ENCODE measurements at places on chromosomes 1 and 21. TPM values are rescaled to one million over a fixed set of nuclear protein-coding genes. Genes with fewer than 3 reads are reported as not detected.
A peak's percentile ranks its signal among the peaks of the same experiment; 100 is the strongest.

- DNase-seq, result peak; percentile 83
- no peak overlapping the region for H3K27ac ChIP-seq
- H3K4me1 ChIP-seq, result peaks cover 21% of the 10 kb centered on the region
- no peaks in the 10 kb centered on the region for H3K36me3 ChIP-seq
- H3K4me3 ChIP-seq, result no peak overlapping the region
Observed at GRCh38 chr1:228228601-228229074, 20.8 kb downstream of the OBSCN start.

- H3K4me3 ChIP-seq, result no peak overlapping the region
- H3K4me1 ChIP-seq, result peaks cover 67% of the 10 kb centered on the region
- H3K27me3 ChIP-seq, result no peaks in the 10 kb centered on the region
- H3K36me3 ChIP-seq, result no peaks in the 10 kb centered on the region
- no peak overlapping the region for H3K27ac ChIP-seq
- no peak for DNase-seq
Observed at GRCh38 chr1:27589841-27590426, 14.0 kb downstream of the AHDC1 start.

DNA sequence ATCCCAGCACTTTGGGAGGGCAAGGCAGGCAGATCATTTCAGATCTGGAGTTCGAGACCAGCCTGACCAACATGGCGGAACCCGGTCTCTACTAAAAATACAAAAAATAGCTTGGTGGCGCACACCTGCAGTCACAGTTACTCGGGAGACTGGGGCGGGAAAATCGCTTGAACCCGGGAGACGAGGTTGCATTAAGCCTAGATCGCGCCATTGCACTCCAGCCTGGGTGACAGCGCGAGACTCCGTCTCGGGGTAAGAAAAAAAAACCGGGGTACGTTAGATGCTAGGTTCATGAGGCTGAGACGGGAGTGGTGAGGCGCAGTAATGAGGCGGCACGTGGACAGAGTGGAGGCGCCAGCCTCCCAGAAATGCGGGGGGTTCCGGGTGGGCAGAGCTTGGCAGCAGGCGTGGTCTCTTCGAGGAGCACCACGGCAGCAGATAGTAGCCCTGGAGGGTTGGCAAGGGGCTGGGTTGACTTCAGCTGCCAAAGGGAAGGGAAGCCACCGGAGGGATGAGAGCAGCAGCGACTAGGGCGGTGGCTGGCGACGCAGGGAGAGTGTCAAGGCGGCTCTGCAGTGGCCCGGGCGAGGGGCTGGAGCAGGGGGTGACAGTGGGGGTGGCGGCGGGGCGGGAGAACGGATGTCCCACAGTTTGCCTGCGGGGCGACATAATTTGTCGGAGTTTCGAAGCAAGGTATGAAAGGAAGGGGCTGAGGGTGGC, 832 bp downstream of the MRPL20 start:
- peaks cover 58% of the 10 kb centered on the region for H3K4me1 ChIP-seq
- H3K36me3 ChIP-seq, result peaks cover 6% of the 10 kb centered on the region
- H3K27ac ChIP-seq, result peak overlapping the region; percentile 91

GRCh38 chr1:104235141-104235540, 485.4 kb downstream of the AMY1C start:
- H3K4me1 ChIP-seq, result no peaks in the 10 kb centered on the region
- no peaks in the 10 kb centered on the region for H3K36me3 ChIP-seq
- no peak overlapping the region for H3K27ac ChIP-seq
- no peaks in the 10 kb centered on the region for H3K27me3 ChIP-seq

The ERG gene
- not detected for polyA plus RNA-seq

The GPR161 gene
- 0.13 TPM for polyA plus RNA-seq

The MPZ gene
- 26.7 TPM for polyA plus RNA-seq

DNA sequence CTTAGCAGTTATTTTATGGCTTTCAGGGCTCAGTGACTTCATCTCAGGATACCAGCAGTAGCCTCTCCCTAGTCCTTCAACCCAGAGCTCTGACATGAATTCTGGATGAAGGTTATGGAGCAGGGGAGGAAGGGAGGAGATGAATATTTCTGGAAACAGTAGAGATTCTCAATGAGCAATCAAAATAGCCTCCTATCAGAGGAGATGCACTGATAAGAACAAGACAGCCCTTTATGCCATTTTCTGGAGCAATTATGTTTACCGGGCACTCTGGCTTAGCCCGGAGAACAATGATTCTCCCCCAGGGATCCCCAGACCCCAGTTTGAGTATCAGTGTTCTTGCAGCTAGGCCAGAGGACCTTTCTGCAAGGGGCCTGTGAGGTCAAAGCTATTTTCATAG, 37.9 kb upstream of the EDARADD start:
- H3K4me1 ChIP-seq, result no peaks in the 10 kb centered on the region
- H3K27ac ChIP-seq, result no peak overlapping the region
- H3K36me3 ChIP-seq, result no peaks in the 10 kb centered on the region
- no peaks in the 10 kb centered on the region for H3K27me3 ChIP-seq
- no peak overlapping the region for H3K4me3 ChIP-seq

The FLG2 gene
- not detected for polyA plus RNA-seq

The NHLH2 gene
- not detected for polyA plus RNA-seq

The CFAP74 gene
- 0.62 TPM for polyA plus RNA-seq

The LCE2A gene
- not detected for polyA plus RNA-seq

The TCEA3 gene
- polyA plus RNA-seq, result 55.5 TPM

The CCDC181 gene
- polyA plus RNA-seq, result not detected

DNA sequence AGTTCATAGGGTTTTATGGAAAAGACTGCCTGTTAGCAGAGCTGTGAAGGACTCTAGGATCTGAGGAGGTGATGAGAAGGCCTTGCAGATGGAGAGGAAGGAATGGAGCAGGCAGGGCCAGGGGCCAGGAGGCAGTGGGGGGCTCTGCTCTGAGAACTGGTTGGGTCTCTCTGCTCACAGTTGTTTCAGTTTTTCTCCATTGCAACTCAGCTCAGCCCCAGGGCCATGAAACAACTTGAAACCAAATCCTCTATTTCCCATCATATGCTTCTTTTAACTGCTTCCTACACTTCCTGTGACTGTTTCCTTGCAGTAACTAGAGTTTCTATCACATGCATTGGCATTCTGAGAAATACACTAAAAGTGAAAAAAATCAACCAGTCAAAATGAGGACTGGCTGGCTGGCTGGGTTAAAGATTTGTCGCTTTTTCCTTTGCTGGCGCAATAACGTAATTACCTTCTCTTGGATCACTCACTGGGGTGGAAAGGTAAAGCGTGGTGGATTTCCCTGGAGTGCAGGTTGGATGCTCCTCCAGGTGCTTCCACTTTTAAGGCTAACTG, 172.0 kb downstream of the CDC7 start:
- H3K4me3 ChIP-seq, result no peak overlapping the region
- DNase-seq, result no peak
- H3K27me3 ChIP-seq, result no peaks in the 10 kb centered on the region
- no peaks in the 10 kb centered on the region for H3K4me1 ChIP-seq
- no peaks in the 10 kb centered on the region for H3K36me3 ChIP-seq
- no peak overlapping the region for H3K27ac ChIP-seq

DNA sequence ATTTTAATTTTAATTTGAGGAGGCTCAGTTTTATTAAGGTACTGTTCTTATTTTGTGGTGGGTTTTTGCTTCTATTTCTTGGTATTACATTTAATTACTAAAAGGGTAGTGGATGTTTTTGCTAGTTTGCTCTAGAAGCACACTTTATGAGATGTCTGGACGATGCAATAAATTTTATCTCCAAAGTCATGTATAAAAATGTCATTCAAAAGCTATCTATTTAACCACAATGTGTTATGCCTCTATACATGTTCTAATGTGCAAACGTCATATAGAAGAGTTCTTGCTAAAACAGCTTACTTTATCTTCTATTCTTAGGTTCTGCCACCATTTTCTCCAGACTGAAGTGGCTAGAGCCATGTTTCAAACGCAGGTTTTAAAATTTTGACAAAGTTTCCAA, 12.9 kb upstream of the MPC2 start:
- peaks cover 20% of the 10 kb centered on the region for H3K36me3 ChIP-seq
- no peak overlapping the region for H3K27ac ChIP-seq
- no peaks in the 10 kb centered on the region for H3K27me3 ChIP-seq
- no peak overlapping the region for H3K4me3 ChIP-seq

The ASCL5 gene
- not detected for polyA plus RNA-seq

DNA sequence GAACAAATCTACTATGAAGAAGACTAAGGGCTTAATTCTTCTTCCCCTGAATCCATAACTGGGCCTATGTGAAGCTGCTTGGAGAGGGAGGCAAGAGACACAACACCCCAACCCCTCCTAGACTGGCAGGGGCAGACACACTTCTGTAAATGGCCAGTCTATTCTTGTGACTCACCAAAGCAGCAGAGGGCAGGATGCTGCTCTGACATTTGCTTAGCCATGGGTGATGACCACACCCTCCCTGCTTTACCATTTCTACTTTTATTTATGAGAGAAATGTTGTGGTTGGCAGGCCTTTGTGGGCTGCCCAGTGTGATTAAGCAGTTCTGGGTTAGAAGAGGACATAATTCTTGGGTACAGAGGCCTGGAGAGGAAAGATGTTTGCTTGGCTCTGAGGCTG, 189.8 kb upstream of the DPYD start:
- H3K27ac ChIP-seq, result no peak overlapping the region
- H3K27me3 ChIP-seq, result no peaks in the 10 kb centered on the region
- H3K36me3 ChIP-seq, result no peaks in the 10 kb centered on the region
- DNase-seq, result no peak
- no peak overlapping the region for H3K4me3 ChIP-seq

The NPPA gene
- not detected for polyA plus RNA-seq

The BTBD8 gene
- polyA plus RNA-seq, result 0.35 TPM

The TGFB2 gene
- polyA plus RNA-seq, result 0.07 TPM

The TMEM61 gene
- polyA plus RNA-seq, result not detected

DNA sequence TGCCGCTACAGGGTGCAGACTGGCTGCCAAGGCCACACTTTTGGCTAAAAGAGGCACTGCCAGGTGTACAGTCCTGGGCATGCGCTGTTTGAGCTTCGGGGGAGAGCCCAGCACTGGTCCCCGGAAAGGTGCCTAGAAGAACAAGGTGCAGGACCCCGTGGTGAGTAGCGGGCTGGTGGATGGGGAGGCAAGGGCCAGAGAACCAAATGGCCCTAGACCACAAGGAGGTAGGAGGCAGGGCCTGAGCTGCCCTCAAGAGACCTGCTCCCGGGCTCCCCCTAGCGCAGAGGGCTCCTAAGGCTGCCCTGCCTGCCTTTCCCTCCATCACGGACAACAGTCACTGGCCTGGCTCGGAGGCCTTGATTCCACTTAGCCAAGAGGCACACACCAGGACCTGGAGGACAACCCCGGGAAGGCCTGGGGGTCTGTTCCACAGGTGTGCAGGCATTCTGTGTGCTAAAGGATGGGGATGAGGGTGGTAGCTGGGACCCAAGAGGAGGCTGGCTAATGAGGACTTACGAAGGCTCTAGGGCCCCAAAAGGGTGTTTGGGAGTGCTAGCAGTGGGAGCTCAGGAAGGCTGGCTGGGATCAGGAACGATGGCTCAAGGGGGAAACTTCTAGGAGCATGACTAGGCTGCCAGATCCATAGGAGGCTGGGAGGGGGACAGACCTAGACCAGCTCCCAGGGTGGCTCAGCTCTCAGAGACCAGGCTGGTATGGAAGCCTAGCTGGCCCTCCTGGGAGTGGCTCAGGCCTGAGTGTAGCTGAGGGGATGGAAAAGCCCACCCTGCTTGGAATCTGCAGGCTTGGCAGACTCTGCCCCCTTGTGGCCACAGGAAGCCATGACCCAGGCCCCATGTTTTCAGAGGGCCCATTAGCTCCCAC, 742 bp downstream of the ARTN start:
- H3K4me1 ChIP-seq, result peaks cover 39% of the 10 kb centered on the region
- DNase-seq, result peak; percentile 65
- no peak overlapping the region for H3K27ac ChIP-seq
- peak overlapping the region; percentile 39 for H3K4me3 ChIP-seq

The A3GALT2 gene
- polyA plus RNA-seq, result not detected

The CHI3L1 gene
- polyA plus RNA-seq, result 0.09 TPM

DNA sequence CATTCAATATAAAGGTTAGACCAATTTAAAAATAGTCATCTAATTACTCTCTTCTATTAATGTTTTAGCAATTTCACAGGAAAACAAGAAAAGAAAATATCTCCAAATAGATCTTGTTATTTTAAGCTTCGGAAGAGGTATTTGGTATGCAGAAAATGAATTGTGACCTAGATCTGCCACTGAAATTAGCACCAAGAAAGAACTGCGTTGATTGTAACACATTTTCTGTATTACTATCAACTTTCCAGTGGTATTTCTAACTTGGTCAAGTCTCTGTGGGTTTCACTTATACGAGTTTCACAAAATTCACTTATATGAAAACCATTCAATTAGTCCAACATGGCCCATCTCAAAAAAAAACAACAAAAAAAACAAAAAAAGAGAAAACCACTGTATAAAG, 11.8 kb downstream of the RSBN1 start:
- no peak for DNase-seq
- no peak overlapping the region for H3K4me3 ChIP-seq
- no peaks in the 10 kb centered on the region for H3K27me3 ChIP-seq
- H3K27ac ChIP-seq, result no peak overlapping the region

DNA sequence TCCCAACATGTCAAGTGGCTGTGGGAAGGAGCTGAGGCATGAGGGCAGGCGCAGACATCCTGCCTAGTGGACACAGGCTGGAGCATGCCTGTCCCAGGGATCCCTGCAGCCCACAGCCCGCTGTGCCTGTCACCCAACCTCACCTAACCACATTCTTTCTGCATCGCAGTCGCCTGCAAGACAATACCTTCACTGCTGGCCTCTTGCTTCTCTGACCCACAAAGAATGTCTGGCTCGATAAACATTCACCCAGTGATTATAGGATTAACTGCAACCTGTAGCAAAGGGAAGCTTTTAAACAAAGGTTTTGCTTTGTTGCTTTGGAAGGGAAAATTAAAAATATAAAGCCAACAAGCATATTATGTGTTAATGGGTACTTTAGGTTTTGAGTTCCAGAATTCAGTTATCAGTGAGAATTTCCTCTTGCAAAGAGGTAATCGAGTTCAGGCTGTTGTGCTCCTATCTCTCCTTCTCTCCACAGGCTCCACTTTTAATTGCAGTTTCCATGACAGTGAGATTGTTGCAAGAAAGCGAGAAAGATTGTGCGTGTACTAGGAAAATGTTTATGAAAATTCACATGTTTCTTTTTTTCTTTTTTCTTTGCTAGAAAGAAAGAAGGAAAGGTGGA, 40.0 kb upstream of the ZNF648 start:
- H3K27me3 ChIP-seq, result no peaks in the 10 kb centered on the region
- no peak overlapping the region for H3K27ac ChIP-seq
- peaks cover 19% of the 10 kb centered on the region for H3K4me1 ChIP-seq
- no peak overlapping the region for H3K4me3 ChIP-seq
